Stimulated activated CD8-positive, alpha-beta memory T cell treated with anti-CD3 and anti-CD28 coated beads, Interleukin-7, amount 100 ng/mL, for 24 hours (primary cell): ENCODE measurements at places on chromosomes 2 and 18.

DNA sequence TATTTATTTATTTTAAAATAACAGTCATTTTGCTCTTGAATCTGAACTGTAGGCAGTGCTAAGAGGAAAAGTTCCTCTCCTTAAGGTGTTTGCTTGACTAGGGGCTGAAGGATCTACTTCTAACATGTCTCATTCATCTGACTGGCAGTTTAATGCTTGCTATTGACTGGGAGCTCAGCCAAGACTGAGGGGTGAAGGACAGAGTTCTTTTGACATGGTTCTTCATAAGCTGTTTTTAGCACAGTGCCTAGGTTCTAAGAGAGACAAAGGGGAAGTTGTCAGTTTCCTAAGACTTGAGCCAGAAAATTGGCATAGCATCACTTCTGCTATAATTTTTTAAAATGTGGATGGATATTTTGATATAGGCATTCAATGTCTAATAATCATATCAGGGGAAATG is 73.0 kb downstream of the COMMD1 start:
- no peak for DNase-seq

DNA sequence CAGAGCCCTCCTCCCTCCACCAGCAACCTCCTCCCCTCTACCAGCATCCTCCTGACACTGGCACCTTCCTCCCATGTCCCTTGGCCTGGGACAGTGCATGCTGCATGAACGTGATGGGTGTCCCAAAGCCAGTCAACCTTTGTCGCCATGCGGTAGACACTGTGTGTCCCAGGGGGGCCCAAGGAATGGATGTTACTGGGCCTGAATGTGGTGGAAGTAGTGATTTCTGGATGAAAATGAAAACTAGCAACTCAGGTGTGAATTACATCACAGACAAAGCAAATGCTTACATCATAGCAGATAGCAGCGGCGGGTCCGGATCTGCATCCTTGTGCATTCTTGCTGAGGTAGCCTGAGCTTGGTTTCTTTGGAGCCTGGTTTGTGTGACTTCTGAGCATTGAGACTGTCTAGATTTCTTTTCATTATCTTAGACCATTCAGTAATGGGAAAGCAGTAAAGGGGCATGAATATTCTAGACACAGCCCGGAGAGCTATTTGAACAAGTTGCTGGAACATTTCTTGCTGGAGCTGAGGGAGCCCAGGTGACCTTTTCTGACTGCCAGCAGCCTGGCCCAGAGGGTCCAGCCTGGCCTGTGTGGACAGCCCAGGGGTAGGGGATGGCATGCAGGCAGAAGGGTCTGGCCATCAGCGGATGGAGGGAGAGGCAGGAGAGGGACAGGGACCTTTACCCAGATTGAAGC is 100.4 kb downstream of the FAM210A start:
- no peak for DNase-seq

- DNase-seq: no peak
Observed at GRCh38 chr2:39433586-39434195, 3.4 kb downstream of the MAP4K3 start.

GRCh38 chr2:200408428-200409316 is 101.2 kb downstream of the KCTD18 start:
- DNase-seq: no peak

DNA sequence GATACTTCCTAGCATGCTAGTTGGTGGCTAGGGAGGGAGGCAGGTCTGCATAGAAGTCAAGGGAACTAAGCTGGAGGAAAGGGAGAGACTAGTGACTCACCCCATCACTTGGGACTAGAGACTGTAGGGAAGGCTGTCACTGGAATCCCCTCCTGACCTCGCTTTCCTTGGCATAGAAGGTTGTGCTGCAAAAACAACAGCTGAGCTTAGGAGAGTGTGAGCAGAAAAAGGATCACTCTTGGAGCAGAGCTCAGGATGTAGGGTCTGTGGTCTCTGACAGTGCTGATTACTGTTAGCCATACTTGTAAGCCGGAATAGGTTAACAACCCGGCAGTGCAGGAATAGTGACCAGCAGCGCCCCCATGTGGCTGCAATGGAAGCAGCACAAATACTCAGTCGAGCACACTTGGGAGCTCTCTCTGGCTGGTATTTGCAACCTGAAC is 66.9 kb upstream of the SMAD2 start:
- no peak for DNase-seq

DNA sequence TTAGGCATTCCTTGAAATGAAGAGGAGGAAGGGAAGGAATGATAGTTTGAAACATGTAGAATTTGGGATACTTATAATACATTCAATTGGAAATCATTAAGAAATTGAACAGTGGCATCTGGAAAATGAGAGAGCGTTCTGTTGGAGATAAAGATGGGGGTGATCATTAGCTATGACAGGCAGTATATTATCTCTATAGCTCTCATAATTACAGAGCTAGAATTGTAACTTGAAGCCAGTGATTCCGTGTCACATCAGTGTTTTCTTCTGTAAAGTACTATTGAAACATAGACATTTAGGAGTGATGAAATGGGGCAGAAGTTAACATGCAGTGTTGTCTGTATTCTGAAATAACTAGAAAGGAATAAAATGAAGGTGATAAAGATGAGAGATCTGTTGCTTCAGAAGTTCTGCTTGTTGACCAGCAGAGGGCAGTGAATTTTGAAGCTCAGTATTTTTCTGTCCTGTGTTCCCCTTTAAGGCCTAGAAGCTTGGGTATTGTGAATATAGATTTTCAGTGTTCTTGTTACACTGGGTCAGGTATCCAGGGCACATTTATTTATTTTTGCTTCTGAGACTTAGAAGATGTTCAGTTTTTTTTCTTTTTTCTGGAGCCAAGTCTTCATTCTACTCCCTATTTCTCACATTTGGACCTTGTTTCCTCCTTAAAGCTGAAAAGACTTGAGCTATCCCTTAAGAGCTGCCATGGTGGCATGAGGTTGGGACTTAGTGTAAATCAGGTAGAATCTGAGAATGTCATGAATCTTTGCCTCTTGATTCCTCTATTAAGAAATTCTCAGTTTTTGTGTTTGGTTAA is 157.4 kb downstream of the TAF4B start:
- DNase-seq: no peak

DNA sequence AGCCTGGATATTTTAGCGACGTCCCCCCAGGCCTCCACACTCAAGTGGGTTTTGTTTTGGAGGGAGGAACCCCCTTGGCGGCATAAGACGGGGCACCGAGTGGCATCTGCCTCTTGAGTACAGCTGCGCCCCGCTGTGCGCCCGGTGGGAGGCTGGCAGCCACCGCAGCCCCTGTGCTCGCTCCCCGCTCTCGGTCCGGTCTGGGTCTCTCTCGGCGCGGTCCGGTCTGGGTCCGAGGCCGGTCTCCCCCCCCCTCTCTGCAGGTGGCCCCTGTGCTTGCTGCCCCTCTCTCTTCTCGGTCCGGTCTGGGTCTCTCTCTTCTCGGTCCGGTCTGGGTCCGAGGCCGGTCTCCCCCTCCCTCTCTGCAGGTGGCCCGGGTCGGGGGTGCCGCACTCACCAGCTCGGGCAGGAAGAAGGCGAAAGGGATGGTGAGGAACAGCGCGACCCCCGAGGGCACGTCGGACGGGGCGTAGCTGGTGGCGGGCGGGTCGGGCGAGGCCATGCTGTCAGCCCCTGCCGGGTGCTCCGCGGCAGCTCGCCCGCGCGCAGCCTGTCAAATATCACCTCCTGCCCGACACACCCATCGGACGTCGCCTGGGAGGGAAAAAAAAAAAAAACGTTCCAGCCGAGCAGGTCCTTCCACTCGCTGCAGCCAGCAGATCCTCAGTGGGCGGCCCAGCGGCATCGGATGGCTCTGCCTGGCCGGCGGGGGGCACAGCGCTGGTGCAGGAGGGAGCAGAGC is at the start of gene MALL:
MALL (minus strand) TSS at position 532 of the 742 bp plus-strand sequence; CDS start at position 502, 30 bp downstream.
- DNase-seq: no peak

DNA sequence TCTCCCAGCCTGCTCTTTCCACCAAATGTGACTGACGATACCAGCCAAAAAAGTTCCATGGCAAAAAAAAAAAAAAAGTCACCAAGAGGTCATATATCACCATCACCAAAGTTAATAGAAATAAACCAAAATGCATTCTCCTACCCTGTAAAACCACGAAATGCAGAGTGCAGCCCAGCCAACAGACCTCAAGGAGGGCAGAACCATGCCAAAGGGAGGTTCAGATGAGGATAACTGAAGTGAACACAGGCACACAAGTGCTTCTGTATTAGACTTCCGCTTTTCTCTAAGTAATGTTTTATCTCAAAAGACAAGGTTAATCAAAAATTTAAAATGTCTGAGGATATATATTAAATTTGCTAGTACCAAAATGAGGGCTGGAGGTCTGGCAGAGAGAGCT is 5.5 kb downstream of the SERPINE2 start:
- DNase-seq: no peak

GRCh38 chr2:233973786-233974185 is 56.6 kb downstream of the TRPM8 start:
- DNase-seq: no peak

DNA sequence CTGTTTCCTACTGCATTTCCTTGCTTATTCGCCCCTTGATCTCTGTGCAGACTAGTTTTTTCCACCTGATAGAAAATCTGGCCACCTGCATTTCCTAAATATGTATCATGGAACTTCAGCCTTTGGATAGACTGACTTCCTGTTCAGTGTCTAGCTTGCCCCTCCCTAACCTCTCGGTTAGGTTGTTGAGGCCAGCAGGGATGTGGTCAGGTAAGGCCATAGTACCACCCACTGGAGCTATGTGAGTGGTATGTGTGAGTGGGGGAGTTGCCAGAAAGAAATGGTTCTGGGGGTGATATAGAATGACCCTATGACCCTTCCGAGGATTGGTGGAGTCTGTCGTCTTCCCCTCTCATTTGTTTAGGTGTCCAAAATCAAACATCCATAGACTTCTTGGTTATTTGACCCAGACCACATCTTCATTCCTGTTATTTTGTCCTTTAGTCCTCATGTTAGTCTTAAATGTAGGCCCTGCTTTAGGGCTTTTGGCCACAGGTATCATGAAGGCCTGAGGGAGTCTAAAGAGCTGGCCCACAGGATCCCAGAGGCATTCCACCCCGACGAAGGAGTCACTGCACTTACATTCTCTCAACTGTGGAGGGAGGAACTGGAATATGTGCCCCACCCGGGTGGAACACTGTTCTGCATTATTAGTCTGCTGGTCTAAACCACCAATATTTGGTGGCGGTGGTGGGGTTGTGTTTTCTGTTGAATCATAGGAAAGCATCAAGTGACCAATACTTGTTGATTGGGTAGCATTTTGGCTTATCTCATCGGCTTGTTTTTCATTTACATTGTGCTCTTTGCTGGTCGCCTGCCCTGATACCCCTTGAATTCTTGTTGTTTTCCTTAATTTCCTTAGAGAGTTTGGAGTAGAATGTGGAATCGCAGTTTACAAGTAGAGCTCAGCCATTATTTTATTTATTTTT is 21.9 kb downstream of the CAB39 start:
- DNase-seq: no peak

- DNase-seq: no peak
Observed at GRCh38 chr2:216920143-216920876, 60.4 kb upstream of the TNP1 start.
